GM13977 (cell line): ENCODE measurements at places on chromosomes 12 and 14.

DNA sequence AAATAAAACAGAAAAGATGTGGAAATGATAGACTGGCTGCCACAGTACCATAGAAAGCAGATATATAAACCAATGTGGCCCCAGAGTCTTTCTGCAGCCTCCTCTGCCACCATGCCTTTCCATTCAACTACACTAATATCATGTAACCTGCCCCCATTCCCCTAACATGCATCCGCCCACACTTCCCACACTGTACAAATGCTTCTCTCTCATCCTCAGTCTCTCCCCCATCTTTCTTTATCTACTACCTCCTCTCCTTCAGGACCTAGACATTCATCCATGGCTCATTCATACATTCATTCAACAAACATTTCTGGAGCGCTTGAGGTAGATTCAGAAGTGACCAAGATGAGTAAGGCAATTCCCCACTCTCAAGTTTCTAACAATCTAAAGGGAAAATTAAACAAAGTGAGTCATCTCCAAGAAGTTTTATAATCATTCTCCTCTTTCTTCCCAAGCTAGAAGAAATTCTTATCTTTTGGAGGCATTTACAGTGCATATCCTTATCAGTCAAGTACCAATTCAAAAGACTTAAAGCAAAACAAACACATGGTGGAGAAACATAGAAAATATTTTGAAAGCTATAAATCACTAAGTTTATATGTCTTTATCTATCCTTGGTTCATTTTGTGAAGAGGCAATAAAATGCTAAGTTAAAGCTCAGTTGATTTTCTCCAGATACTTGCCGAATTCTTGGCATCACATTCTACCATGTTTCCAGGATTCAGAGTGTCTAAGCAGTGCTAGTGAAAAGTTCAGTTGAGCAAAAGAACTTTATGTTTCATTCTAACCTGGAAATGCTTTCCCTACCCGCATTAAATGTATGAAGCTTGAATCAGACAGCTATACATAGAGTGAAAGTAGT lies 70.5 kb upstream of the FRMD6 start:
- no peak for DNase-seq

DNA sequence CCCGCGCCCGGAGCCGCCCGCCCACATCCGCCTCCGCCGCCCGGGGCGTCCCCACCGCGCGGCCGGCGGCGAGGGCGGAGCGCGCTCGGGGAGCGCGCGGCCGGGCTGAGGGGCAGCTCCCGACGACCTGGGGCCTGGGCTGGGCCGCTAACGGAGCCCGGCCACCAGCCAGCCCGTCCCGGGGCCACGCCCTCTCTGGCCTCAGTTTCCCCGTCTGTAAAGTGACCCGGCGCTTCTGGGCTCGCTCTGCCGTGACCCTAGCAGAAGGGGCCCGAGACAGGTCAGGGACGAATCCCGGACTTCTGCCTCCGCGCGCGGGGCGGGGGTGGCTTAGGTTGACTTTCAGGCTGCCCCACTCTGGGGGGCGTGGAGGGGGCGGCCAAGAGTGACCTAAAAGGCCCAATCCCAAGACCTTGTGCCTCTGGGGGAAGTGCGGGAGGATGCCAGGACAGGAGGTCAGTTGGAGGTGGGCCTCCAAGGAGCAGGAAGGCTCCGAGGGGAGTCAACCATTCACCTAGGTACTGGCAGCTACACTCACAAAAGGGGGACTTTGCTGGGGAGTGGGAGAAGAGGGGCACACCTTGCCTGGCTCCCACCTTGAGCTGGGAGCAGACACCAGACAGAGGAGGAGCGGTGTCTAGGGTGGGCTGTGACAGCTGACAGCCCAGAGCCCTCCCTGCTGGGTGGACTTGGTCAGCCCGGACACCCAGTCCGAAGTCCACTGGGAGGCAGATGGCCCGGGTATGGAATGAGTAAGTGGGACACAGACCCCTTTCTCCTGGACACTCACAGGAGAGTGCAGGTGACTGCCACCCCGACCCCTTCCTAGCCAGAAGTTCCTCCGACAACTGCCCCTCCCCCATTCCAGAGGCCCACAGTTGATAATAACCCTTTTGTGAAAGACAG lies 486 bp upstream of the AKT1 start:
- DNase-seq, result peak; percentile 96

- no peak for DNase-seq
Measured at GRCh38 chr12:94169966-94170689, 21.8 kb downstream of the PLXNC1 start.

DNA sequence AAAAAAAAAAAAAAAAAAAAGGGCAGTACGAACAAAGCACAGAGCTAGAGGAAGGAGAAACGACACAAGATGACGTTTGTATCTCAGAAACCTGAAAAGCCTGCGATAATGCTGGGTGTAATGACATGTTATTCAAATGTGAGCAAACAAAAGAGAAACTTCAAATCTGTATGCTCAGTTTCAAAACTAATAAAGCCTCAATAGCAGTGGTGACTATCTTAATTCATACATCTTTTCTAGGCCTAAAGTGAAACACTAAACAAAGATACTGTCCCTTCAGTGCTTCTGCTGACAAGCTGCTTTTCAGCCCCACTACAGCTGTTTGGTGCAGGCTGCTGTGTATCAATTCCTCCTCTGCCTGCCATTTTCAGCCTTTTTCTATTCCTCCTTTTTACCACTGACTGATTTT lies 15.8 kb downstream of the ITPR2 start:
- peak; percentile 48 for DNase-seq

GRCh38 chr14:46490238-46490685 lies 161.3 kb downstream of the RPL10L start:
- peak; percentile 12 for DNase-seq

GRCh38 chr12:484096-484495 lies 24.4 kb downstream of the B4GALNT3 start:
- DNase-seq, result no peak

GRCh38 chr12:51941011-51941581 lies 10.4 kb upstream of the ACVR1B start:
- no peak for DNase-seq

DNA sequence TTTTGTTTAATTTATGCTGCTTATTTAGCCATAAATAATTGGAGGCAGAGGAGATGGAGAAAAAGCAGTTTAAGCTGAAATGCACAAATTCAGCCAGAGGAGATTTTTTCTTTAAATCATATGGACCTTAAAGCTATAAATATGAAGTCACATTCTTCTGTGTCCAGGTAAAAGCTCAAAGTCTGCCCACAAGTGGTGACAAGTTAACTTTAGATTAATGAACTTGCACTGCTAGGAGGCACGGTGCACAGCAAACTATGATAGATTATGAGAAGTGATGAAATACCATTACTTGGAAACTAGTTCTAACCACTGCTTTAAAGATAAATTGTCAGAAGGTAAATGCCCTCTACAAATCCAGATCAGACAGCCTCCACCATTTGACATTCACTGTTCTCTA lies 69.0 kb downstream of the IFT81 start:
- DNase-seq, result no peak

DNA sequence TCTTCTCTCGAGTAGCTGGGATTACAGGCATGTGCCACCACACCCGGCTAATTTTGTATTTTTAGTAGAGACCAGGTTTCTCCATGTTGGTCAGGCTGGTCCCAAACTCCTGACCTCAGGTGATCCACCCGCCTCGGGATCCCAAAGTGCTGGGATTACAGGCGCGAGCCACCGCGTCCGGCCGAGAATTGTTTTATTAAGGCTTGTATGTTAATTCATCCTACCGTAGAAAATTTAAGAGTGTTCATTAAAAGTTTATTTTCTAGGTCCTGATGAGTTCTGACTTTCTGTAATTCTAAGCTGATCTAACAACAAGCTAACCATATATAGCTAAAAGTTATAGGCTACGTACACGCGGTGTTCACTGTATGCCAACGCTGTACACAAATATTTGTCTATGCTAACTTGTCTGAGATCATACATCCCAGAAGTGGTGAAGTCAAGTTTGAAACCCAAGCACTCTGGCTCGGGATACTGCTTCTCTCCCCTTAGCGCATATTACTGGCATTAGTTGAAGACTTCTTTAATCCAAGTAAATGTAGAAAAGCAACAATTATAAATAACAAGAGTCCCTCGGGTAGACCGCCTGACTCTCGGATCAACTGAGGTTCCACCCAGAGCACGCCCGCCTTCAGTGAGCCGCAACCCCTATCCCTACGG lies 570 bp upstream of the MRPS35 start:
- DNase-seq, result no peak

- no peak for DNase-seq
Measured at GRCh38 chr12:119684711-119685369, 16.9 kb downstream of the PRKAB1 start.

DNA sequence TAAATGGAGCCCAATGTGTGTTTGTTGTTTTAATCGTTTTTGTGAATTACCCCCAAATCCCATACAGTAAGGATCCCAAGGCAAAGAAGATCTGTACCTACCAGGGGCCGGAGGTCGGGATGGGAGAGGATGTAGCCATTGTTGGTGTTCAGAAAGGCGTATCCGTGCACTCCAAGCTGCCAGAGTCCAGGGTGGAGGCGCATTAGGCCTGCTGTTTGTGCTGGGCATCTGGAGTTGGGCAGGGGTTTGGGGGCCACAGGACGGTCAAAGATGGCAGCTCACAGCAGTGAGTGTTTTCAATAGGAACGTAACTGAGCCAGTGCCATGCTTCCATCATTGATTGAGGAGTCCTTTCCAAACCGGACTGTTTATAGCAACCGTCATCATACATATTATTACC lies 40.2 kb downstream of the CACNA2D4 start:
- DNase-seq, result no peak

DNA sequence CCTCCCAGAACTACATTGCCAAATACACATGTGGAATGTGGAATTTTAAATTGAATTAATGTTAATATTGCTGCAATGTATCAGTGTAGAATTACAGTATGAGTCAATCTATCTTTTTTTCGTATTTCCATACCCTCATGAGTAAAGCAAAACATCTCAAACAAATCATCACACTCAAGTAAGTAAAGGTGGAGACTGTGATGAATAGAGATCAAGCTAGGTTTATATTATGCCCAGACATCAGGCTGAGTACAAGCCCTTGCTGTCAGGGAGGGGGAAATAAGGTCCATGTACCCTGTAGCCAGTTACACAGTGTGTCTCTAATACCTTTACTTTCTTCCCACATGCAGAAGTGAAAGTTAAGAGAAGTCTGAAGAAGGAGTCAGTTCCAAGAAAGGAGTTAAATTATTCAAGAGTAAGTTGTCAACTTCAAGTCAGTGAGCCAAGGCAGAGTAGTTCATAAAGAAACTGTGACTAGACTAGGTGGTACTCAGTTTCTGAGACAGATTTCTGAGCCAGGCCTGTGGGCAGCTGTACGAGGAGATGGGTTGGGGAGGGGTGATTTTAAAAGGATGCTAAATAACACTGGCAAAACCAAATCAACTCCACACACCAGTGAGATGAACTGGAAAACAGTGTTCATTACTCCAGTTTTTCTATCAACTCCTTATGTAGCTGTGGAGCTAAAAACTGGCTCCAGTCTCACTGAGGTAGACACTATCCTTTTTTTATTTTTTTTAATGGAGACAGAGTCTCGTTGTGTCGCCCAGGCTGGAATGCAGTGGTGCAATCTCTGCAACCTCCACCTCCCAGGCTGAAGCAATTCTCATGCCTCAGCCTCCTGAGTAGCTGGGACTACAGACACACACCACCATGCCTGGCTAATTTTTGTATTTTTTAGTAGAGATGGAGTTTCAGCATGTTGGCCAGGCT lies 23.8 kb upstream of the STK38L start:
- DNase-seq, result no peak

- DNase-seq, result no peak
Measured at GRCh38 chr12:24233519-24234246, 284.2 kb upstream of the SOX5 start.

GRCh38 chr12:96237465-96238077 lies 43.4 kb downstream of the ELK3 start:
- no peak for DNase-seq

DNA sequence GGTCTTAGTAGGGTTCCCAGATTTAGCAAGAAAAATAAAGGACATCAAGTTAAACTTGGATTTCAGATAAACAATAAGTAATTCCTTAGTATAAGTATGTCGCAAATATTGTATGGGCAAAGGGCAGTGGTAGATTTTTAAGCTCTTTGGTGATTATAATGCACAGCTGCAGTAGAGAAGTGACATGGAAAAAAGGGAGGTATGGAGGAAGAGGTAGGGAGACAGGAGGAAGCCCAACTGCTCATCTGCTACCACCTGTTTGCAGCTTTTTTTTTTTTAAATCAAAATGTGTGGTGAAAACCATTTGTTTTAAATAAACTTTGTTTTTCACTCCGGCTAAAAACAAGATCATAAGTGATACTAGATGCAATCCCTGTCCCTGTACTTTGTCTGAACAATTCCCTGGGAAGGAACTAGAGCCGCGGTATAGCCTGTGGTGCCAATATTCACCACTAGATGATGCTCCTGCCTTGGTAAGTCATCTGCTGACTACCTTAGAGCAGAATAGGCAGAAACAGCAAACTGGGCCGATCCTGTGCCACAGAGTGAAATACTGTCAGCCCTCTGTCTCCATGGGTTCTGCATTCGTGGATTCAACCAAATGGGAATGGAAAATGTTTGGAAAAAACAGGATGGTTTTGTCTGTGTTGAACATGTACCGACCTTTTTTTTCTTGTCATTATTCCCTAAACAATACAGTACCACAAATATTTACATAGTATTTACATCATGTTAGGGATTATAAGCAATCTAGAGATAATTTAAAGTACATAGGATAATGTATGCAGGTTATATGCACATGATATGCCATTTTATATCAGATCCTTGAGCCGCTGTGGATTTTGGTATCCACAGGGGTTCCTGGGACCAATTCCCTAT lies 62.4 kb upstream of the PLBD1 start:
- DNase-seq, result peak; percentile 52

GRCh38 chr12:27025116-27025515 lies 2.8 kb downstream of the MED21 start:
- DNase-seq, result no peak

DNA sequence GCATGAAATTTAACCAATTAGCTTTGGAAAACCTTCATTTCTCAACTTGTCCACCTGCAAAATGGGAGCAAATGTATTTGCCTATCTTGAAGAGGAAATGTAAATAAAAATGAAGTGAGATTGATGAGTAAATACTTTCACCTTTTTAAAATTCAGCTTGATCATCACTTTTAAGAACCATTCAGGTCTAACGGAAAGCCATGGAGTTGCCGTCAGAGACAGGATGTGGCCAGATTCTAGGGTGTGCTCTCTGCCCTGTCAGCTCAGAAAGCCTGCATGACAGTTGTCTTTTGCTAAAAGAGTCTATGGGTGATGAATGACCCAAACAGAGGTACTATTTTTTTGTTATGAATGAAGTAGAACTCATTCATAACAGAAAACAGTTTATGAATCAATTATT lies 104.3 kb upstream of the SLC35F4 start:
- no peak for DNase-seq
